ENCODE measurements at places on chromosomes 13 and 19.

DNA sequence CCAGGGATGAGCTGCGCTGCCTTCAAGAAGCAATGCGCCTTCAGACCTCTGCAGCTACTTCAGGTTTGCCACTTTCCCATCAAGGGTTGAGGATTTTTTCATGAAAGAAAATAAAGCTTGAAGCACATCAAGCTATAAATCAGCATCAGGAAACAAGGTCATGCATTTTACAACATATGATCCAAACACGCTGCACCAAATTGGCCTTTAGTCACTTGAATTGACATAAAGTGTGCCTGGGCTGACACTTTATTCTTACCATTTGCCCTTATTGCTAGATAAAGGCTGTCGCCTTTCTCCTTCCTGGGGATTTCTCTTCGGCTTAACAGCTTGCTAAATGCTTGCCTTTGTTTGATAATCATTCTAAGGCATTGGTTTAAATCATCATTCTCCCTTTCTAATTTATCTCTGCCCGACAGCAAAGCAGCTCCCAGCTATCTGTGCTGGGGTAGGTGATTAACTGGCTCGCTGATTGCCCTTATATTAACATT lies 87.7 kb downstream of the LHFPL6 start:
- no peak for DNase-seq

- DNase-seq, result no peak
Observed at GRCh38 chr13:93193682-93194081, 32.9 kb upstream of the GPC6 start.

DNA sequence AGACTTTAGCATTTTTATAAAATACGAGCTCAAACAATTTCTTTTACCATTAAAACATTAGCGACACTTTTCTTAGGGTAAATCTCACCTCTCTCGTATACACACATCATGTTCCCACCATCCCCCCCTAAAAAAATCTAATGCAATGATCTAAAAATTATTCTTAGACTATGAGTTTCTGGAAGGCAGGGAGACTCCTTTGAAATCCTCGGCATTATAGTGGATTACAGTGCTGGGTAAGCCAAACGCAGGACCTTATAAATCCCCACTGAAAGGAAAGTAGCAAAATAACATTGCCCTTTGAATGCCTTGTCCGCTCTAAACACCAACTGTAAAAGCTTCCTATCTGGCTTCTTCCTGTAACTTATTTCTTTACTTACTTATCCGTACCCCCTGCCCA lies 35.0 kb downstream of the NUFIP1 start:
- DNase-seq, result no peak

DNA sequence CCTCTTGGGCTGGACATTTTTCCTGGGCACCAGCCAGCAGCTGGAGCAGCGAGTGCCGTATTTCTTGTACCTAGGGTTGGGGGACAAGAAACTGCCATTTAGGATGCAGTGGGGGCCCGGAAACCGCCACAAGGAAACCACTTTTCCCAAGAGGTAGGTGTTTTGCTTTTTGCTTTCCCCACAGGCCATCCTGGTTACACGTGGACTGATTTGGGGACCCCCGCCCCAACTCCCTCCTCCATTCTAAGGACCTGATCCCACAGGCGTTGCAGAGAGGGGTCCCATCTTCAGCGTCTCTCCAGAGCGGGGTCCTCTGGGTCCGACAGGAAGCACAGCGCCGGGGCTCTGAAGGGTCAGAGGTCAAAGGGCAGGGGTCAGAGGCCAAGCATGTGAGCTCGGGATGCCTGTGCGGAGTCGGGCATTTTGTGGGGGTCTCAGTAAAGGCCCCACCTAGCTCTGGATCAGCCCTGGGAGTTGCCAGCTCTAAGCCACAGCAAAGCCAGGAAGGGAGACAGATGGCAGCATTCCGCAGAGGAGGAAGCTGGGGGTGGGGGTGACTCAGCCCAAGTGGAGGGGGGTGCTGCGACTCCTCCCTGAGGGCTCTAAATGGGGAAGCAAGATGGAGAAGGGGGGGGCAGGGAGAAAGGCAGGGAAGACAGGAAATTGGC lies 4.3 kb downstream of the ZGLP1 start:
- no peak for DNase-seq

DNA sequence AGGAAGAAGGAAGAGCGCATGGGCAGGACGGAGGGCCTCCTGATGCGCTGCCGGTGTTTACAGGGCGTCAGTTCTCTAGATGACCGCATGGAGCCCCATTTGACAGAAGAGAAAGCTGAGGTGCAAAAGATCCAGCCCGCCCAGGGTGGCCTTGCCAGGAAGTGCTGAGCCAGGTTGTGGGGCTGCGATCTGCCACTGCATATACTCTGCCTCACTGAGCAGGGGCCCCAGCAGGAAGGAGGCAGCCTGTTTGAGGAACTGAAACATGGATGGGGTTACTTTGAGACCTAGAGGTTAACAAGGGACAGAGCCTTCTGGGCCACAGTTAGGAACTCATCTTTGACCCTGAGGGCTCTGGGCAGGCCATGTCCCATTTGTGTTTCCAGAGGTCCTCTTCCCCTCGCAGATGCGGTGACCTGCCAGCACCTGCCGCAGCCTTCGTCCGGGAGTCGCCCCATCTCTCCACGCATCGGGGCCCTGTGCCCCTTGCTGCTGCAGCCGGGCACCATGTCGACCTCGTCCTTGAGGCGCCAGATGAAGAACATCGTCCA lies 3.2 kb downstream of the EPN1 start:
- DNase-seq, result no peak

- DNase-seq, result no peak
Observed at GRCh38 chr19:33405553-33406461, 32.3 kb downstream of the CEBPG start.

GRCh38 chr13:90455823-90456222 lies 891.7 kb upstream of the MIR17HG start:
- no peak for DNase-seq

DNA sequence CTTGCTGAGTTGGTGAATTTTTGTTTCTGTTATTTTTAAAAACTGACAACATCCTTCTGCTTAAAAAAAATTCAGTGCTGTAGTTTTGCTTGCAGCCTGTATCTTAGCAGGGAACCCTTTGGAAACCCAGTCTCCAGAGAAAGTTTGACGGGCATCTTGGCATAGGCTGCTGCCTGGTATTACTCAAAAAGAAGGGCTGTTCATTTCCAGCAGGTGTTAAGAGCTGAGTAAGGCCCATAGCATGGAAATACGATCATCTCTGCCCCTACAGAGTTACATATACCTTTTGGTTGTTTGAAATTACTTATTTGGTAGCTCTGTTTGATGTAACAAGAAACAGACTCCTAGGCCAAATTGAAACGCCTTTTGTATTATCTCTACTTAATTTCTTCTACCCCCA lies 41.5 kb downstream of the URI1 start:
- no peak for DNase-seq

DNA sequence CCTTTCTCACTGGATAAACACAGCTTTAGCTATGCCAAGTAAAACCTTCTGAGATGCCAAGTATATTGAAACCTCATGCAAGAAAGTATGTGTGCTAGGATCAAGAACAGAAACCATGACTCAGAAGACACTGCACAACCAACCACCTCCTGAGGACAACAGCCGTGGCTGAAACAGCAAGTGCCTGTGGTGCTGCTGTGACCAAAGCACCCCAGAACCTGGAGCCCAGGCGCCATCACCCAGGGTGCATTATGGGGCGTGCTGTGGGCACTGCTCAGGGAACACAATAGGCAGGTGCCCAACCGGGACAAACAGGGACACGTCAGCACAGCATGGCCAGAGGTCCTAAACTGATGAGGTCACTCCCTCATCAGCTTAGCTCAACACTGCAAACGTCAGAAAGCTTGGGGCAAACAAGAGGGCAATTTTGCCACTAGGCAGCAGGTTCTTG lies 101.3 kb upstream of the SLC15A1 start:
- DNase-seq, result no peak

- DNase-seq, result no peak
Observed at GRCh38 chr13:113656003-113656588, 1.9 kb downstream of the ATP4B start.

- DNase-seq, result no peak
Observed at GRCh38 chr19:6039566-6040225, 61.8 kb upstream of the RANBP3 start.

DNA sequence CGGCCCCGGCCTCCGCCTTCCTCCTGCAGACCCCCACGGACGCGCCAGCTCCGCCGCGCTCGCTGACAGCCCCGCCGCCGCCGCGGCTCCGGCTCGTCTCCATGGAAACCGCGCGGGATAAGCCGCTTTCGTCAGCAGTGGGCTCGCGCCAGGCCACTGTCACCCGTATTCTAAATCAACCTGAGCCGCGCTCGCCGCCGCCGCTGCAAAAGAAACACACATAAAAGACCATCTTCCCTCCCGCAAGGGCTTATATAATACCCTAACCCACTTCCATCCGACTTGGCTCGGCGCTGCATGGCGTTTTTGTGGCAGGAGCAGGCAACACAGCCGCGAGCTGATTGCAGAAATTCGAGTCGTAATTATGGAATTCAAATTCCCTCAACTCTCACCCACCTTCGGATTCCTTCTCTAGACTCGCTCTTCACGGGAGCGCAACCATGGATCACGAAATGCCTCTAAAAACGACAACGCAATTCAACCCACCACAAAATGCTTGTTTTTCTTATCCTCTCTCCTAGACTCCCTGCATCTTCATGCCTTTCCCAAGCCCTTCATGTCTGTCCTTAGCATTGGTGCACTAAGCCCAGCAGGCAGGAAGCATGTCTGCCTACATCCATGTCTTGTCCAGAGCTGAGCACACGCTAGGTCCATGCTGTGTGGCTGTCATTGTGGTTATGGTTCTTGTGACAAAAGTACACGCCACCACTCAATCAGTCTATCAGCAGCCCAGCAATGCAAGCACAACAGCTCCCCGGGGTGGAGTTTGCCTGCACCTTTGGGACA lies at the start of gene AMER2:
Gene AMER2, minus strand, starts transcription at position 772 of the 786 bp plus-strand sequence. Its CDS starts 669 bp downstream, at position 103.
- peak; percentile 83 for DNase-seq

DNA sequence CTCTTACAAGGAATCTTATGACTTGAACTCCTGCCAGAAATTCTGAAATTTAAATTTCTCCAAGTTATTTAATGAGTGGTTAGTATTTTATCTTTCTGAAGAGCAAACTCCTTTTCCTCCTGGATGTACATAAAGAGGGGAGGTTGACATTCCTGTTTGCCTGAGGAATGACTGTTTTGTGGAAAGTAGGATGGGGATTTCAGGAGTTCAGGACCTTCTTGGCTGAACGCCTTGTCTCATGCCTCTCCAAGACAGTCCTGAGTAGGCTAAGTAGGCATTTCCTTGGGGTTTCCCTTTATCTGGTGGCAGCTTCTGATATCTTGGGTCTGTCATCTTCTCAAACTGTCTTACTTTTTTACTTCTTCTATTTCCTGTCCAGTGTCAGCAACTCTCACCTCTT lies 356.6 kb downstream of the TDRD3 start:
- DNase-seq, result no peak

- DNase-seq, result no peak
Observed at GRCh38 chr13:102440259-102440936, 38.5 kb upstream of the FGF14 start.

Data from NCI-H748 treated with DMSO at 0.1 percent for 48 hours (cell line).